Amniotic epithelial cell (primary cell): ENCODE measurements at places on chromosomes 7 and 10.

DNA sequence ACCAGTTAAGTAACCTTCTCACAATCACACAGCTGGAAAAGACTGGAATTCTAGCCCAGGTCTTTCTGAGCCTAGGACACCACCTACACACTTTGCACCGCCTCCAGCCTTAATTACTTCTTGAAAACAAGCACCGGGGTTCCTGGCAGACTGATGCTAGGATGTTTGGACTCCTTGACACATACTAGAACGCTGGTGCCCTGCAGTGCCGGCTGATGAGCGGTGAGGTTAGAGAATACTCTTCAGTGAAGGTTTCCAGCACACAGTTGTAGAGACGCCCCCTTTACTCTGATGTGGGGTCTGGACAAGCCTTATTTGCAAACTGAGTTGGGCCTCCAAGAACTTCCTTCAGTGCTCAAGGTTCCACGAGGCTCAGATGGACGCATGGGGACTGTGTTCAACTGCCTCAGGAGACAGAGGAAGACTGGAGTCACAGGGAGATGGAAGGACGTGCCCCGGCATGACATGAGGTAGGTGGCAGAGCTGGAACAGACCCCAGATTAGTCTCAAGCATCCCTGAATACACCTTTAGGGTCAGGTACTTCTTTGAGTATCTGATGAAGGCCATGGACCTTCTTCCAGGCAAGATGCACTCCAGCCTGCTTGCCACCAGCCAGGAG, 89.6 kb downstream of the COBL start:
- no peak for DNase-seq

DNA sequence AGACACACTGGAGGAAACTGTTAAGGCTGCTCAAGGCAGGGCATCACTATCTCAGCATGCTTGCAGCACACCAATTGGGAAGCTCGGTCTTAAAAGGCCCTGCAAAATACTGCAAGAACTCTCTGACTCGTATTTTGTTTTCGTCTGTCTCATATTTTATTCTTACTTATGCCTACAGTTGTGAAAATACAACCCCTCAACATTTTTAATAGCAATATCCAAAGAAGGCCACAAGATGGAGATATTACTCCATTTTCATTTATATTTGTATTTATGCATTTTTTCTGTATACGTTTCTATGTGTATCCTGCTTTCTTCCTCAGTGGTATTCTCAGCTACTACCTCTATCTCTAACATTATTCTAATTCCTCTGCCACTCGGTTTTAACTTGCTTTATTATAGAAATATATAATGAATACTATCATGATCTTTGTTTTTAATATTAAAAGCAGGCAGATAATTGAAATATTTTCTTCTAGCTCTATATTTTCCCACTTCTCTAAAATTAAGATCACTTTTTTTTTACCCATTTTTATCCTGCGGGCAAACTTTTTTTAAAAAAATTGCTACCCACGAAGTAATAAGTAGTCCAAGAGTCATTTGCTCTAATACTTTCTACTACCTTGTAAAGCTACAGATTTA, 10.0 kb downstream of the DNAJC1 start:
- no peak for DNase-seq

DNA sequence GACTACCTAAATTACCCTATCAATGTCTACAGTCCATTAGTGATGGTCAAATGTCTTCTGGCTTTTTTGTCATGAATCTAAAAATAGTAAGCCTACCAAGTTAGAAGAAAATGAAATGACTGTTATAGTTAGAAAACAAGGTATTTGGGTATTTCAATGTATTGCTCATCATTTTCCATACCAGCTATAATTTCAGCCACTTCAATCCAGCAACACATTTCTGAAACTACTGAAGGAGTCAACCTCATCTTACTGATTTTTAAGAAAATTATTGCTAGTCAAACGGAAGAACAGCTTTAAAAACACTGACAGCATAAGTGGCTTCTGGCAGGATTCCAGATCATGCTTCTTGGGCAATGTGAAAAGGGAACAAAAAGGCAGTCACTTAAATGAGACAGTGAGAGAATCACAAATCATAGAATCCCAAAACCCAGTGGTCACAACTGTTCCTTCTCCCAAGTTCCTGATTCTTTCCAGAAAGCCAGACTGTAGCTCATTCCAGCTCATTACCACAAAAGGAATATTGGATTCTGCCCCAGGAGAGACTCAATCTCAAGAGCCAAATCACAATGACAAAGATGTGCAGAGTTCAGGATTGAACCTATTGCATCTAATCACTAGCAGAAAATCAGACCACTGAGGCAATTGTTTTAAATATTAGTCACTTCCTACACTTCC, 61.2 kb upstream of the LRRN3 start:
- no peak for DNase-seq

DNA sequence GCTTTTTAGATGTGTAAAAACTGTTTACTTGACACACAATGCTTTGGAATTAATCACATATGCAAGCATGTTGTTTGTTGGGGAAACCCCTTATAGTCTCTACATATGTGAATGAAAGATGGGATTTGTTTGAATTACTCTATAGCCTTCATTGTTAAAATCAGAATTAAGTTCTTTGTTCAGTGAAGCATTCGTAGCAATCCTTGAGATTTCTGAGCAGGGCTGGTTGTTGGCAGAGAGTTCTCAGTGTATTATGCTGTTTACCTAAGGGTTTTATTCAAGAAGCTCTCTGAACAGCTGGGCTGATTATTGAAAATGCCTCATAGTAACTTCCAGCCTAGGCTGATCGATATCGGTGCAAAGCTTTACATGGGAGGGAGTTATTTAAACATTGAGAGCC, 190.9 kb downstream of the VTI1A start:
- no peak for DNase-seq

- DNase-seq: no peak
Measured at GRCh38 chr10:124359336-124359832, 59.3 kb downstream of the OAT start.
